ENCODE measurements at places on chromosomes 6 and 20. TPM values are rescaled to one million over a fixed set of nuclear protein-coding genes. Genes with fewer than 3 reads are reported as not detected.

GPX5 gene
- not detected for total RNA-seq

ZFAND3 gene
- total RNA-seq: 42.1 TPM

VSX1 gene
- not detected for total RNA-seq

C6orf118 gene
- not detected for total RNA-seq

CLIC5 gene
- total RNA-seq: not detected

KCNK15 gene
- 0.09 TPM for total RNA-seq

MCHR2 gene
- not detected for total RNA-seq

CD93 gene
- 0.69 TPM for total RNA-seq

MRPL14 gene
- 28.6 TPM for total RNA-seq

ETV7 gene
- total RNA-seq: 0.28 TPM

MGME1 gene
- total RNA-seq: 5.6 TPM

ADA gene
- 6.0 TPM for total RNA-seq

CCND3 gene
- 8.6 TPM for total RNA-seq

DLK2 gene
- 0.30 TPM for total RNA-seq

COL19A1 gene
- total RNA-seq: 1.0 TPM

MAS1 gene
- under 0.01 TPM for total RNA-seq

RNF144B gene
- 0.74 TPM for total RNA-seq

Measured in smooth muscle cell of the umbilical artery (primary cell).